Stimulated activated effector memory CD8-positive, alpha-beta T cell treated with anti-CD3 and anti-CD28 coated beads, Interleukin-12 subunit alpha, Interleukin-12 subunit beta, amount 100 ng/mL, for 72 hours (primary cell): ENCODE measurements at places on chromosomes 16 and 17.

GRCh38 chr17:73516431-73516830 is 127.8 kb downstream of the SDK2 start:
- DNase-seq, result no peak

DNA sequence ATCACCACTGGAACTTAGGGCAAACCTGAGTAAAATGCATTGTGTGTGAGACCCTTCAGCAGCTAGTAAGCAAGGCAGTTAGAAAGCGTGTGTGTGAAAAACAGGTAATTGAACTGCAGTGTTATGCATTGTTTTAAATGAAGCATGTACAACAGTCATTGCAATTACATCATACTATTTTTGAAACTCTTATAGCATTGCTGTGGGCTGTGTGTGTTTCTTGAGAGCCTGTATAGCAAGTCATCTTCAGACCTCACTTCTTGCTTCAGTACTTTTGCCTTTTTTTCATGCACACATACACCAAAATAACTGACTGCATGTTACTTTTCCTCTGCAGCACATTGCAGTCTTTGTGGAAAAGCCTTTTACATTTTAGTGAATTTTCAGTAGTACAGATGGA is 19.2 kb downstream of the PTRH2 start:
- no peak for DNase-seq

GRCh38 chr17:47857551-47858455 is 6.8 kb upstream of the SP6 start:
- DNase-seq, result no peak

DNA sequence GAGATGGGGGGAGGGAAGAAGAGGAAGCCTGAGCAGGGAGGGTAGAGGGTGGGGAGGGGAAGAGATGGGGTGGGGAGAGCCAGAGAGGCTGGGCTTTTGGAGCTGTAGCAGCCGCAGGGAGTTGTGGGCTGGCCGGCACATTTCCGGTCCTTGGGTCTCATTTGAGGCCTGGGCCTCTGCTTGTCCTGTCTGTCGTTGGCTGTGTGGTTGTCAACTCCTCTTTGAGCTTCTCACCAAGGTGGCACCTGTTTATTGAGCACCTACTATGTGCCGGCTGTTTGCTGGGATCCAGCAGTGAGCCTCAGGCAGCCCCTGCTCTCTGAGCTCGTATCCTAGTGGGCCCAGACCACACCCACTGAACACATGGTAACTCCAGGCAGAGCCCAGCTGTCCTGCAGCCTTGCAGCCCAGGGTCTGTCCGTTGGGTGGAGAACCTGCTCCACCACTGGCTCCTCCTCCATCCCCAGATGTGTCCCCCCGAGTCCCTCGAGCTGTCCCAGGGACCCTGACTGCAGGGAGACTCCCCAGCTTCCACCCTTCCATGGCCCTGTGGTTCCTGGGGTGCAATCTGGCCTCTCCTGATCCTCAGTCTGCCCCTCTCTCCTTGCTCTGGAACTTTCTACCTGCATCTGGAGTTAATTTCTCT is 164.9 kb downstream of the IRF8 start:
- DNase-seq, result no peak

- no peak for DNase-seq
Observed at GRCh38 chr16:635573-636205, 416 bp downstream of the METTL26 start.

DNA sequence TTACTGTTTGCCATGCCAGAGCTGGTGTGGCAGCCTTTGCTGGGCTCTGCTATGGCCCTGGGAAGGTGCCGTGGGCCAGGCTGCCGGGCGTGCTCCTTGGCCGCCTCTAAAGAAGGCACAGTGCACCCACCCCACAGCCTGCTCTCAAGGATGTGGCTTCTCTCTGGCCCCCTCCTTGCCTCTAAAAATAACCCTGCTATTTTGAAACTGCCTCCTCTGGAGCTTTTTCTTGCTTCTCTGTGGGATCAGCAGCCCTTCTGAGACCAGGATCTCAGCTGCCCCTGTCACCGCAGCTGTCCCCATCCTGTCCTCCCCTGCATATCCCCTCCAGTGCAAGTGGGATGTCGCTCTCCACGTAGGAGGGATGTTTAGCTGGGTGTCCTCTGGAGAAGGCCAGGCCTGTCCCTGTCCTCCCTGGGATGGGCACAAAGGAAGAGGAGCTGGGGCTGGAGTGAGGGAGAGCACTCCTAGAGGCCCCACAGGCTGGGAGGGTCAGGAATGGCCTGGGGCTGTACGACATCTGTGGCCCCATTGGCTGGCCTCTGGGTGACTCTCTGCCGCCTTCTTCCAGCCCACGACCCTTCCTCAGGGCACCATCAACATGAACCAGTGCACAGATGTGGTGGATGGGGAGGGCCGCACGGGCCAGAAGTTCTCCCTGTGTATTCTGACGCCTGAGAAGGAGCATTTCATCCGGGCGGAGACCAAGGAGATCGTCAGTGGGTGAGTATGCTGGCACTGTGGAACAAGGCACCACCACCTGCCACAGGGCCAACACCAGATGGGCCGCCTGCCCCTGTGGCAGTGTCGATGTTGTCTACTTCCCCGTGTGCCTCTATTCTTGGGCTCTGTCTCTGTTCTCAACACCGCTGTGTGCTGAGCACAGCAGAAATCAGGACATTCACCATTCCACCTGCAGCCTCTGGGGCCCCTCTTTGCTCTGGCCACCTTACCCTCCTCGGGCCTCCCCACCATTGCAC is 79.7 kb downstream of the PLD6 start:
- no peak for DNase-seq

DNA sequence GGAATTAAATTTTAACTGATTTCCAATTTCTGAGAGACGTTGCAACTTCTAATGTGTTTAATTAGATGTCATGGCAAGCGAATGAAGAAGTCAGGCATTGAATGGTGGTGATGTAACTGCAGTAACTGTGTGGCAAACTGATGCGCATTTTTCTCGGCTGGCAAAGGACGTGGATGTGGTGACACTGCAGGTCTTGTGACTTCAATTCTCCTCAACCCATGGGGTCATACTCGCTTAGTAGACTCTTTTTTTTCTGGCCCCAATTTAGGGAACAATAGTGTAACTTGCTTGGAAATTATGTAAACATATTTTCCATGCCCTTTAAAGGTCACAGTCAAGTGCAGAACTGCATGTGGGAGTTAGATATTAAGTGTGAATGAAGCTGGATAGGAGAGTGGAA is 1.9 kb upstream of the FAM20A start:
- no peak for DNase-seq

DNA sequence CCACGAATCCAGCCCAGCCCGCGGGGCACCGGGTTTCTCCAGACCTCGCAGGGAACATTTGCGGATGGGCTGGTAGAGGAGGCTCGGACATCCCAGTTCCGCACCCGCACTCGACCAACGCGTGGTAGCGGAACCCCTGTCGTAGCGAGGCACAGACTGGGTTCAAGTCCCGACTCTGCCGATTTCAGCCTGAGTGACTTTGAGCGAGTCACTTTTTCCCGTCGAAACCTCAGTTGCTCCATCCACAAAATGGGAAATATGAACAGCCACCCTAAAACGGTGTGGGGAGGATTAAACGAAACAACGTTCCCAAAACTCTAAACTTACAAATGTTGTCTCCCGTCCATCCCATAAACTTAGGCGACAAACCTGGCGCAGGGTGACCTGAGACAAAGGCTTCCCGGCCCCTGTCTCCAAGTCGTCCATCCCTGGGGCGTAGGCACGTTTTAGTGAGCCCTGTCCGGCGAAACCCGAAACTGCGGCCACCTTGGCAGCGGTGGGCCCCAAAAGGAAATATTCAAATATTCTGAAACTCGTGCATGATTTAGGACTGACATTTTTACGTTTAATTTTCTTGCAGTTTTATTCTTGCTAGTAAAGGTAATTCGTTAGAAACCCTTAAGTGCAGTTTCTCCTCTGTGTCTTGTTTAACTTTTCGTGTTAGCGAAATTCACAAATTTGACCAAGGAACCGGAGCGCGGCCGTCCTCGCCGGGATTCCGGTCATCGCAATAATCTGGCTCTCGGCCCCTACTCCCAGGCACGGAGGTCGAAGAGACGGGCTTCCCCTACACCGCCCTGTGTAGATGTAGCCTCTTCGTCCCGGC is 1.9 kb upstream of the MLLT6 start:
- peak; percentile 17 for DNase-seq

DNA sequence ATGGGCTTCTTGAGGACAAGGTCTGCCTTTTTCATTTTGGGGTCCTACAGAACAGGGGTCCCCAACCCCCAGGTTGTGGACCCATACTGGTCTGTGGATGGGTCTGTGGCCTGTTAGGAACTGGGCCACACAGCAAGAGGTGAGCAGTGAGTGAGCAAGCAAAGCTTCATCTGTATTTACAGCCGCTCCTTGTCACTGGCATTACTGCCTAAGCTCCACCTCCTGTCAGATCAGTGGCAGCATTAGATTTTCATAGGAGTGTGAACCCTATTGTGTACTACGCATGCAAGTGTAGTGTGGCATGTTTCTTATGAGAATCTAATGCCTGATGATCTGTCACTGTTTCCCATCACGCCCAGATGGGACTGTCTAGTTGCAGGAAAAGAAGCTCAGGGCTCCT is 33.9 kb downstream of the ERN1 start:
- no peak for DNase-seq

GRCh38 chr17:17982801-17983200 is 10.1 kb downstream of the DRC3 start:
- no peak for DNase-seq

DNA sequence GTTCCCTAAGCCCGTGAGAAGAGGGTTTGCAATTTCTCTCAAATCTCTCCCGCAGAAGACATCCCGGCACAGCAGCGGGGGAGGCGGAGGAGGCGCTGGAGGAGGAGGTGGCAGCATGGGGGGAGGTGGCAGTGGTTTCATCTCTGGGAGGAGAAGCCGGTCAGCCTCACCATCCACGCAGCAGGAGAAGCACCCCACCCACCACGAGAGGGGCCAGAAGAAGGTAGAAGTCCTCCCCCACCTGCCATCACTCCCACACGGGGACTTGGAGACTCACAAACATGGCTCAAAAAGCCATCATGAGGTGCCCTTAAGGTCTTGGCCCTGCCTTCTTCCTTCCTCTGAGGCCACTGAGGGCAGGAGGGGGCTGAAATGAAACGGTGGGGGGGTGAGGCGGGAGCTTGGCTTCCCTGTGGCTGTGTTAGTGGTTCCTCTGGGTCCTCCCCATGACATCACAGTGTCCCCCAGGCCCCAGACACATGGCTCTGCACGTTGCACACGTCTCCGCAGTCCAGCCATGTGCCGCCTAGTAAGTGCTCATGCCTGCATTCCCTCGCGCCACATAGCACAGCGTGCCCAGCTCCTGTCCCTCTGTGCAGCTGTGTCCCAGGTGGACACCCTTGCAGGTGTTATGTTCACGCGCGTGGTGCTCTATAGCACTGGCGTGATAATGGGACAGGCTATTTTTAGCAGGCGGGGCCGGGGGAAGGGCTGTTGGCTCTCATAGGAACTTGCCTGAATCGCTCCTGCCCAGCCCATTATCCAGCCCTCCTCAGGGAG is 6.9 kb downstream of the MLLT6 start:
- DNase-seq, result no peak

DNA sequence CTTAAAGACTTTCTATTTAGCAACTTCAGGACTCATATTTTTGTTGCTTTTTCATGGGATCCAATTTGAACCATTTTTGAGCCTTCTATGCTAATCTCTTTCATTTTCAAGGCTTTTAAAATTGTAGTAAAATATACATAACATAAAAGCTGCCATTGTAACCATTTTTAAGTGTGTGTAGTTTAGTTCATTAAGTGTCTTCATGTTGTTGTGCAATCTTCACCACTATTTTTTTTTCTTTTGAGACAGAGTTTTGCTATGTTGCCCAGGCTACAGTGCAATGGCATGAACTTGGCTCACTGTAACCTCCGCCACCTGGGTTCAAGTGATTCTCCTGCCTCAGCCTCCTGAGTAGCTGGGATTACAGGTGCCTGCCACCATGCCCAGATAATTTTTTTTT is 451.6 kb downstream of the TMEM114 start:
- DNase-seq, result no peak

- no peak for DNase-seq
Observed at GRCh38 chr16:47204736-47205504, 61.2 kb upstream of the NETO2 start.

- no peak for DNase-seq
Observed at GRCh38 chr17:44961921-44962350, 6.2 kb downstream of the C1QL1 start.
